ENCODE measurements at places on chromosomes 11 and 22. TPM values are rescaled to one million over a fixed set of nuclear protein-coding genes. Genes with fewer than 3 reads are reported as not detected.

DNA sequence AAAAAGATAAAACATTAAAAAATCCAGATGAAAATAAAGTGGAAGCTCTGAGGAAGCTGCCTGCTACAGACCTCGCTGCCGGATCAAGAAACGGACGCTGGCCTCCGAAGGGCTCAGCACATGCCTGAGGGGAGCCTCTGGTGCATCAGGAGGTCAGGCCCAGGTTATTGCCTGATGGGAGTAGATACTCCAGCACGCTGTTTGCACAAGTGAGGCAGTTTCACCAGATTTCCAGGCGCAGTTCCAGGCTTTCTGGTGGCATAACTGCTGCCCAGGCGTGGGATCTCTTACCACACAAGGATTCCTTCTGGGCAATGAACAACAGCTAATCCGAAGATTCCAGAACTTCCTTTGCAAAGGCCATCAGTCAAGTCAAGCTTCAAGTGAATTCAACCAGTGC is 154.2 kb downstream of the MPPED1 start:
- DNase-seq = no peak

- DNase-seq = no peak
These were observed 9.4 kb downstream of the DPP3 start for GRCh38 chr11:66489636-66490035.

DNA sequence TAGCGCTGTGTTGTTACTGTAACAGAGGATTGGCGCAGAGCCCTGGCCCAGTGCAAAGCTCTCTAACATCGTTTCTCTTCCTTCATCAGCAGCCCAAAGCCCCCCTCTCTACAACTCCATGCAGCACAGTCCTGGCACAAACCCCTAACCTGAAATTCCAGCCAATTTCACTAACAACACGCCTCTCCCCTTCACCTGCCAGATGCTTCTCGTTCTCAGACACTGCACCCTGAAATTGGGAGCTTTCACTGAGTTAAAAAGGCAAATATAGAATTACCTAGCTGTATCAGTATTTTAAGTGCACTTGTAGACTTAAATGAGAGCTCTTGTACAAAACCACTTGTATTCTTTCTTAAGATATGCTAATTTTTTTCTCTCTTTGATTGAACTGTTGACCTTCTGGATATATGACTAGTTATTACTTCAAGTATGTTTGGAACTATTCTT is 16.3 kb downstream of the GRAP2 start:
- DNase-seq = no peak

- no peak for DNase-seq
These were observed 72.2 kb downstream of the TRMU start for GRCh38 chr22:46407748-46408147.

GRCh38 chr11:67120456-67120855 is 1.4 kb downstream of the KDM2A start:
- no peak for DNase-seq

DNA sequence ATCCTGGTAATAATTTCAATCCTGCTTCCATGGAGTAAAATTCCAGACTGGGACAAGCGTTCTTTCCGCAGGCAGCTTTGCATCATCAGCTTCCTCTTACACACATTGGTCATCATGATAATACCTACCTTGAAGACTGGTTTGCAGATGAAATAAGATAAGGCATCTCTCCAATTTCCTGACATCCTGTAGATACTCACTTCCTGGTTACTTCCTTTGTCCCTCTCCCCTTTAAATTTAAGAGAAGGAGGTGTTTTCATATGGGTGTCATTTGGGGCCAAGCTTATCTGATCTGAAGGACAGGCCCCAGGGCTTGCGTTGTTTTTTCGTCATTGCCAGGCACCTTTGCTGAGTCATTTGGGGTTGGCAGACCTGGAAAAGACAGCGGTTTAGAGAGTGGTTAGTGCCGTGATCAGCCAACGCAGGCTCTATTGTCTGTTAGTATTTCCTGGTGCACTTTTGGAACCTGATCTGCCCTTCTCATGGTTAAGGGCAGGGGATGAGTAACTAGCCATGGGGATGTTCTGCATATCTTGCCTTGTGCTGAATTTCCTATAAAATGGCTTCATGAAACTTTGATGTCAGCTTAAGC is 24.1 kb downstream of the GRAMD1B start:
- DNase-seq = no peak

Gene PGGHG
- 0.93 TPM for total RNA-seq

Gene TMEM121B
- total RNA-seq = 0.15 TPM

- no peak for DNase-seq
These were observed 42.3 kb upstream of the CLDN5 start for GRCh38 chr22:19566279-19567156.

DNA sequence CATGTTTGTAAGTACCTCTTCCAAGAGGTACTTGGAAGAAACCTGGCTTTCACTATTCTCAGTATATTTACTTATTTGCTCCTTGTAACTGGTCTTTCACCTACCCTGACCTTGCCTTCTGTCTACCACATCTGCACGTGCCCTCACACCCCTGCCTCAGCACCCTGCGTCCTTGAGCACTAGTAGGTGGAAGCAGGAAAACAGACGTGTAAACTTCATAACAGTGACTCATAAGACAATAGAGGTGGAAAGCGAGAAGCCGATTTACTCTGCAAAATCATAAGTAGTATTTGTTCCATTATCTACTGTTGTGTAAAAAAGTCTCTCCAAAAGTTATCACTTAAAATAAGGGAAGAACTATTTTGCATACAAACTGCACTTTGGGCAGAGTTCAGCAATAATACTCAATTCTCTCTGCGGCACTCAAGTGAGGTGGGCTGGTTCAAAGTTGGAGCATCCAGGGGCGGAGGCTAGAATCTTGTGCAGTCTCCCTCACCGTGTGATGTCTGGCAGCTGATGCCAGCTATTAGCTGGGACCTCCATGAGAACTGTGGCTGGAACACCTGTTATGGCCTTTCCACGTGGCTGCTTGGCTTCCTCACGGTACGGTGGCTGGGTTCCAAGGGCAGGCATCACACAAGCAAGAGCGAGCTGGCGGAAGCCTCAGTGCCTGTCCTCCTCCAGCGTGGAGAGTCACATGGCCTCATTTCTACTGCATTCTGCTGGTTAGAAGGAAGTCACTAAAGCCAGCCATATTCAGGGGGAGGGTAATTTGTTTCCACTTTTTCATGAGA is 30.4 kb downstream of the PACS1 start:
- DNase-seq = peak; percentile 86

DNA sequence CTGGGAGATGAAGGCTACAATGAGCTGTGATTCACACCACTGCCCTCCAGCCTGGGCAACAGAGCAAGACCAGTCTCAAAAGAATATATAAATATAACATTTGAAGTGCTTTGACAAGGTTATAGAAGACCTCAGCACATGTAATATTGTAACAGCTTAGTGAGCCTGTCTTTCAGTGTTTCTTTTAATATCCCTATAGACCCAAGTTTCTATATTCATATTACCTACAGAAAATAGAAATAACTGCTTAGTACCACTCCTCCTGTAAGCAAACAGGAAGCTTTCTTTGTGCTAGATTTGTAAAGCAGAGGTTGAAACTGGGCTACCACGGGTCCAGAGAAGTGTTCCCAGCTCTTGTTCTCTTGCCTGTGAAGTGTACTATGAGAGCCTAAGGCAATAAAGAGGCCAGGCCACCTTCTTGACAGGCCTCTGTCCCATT is 68.2 kb downstream of the PPP2R1B start:
- peak; percentile 68 for DNase-seq

Gene LSP1
- total RNA-seq = 303 TPM

DNA sequence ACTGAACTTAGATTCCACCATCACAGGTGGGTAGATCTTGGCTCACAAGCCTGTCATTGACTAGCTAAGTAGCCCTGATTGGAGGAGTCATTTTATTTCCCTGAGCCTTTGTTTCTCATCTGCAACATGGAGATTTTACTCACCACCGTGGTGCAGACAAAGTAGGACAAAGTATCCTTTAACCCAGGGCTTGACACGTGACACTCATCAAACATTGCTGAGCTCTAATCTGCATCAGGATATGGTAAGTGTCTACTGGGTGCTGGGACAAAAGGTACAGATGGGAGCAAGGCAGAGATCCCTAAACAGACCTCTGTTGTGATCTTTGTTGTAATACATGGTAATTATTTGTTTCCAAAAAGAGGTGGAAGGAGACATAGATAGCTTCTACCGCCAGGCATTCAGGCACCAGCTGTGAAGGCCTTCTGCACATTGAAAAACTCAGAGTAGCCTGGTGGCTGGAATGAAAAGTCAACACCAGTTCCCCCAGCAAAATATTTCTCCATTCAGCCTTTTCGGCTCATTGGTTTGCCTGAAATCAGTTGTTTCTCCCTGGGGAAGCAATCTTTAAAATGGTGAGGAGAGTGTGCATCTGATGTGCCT is 18.3 kb upstream of the MICAL2 start:
- no peak for DNase-seq

GRCh38 chr11:95567685-95568084 is 221.9 kb downstream of the FAM76B start:
- no peak for DNase-seq

GRCh38 chr11:19442554-19442910 is 201.8 kb upstream of the E2F8 start:
- peak; percentile 21 for DNase-seq

- no peak for DNase-seq
These were observed 3.2 kb upstream of the GNAZ start for GRCh38 chr22:23067023-23067650.

GRCh38 chr11:2933375-2934020 is 4.3 kb upstream of the PHLDA2 start:
- DNase-seq = no peak

DNA sequence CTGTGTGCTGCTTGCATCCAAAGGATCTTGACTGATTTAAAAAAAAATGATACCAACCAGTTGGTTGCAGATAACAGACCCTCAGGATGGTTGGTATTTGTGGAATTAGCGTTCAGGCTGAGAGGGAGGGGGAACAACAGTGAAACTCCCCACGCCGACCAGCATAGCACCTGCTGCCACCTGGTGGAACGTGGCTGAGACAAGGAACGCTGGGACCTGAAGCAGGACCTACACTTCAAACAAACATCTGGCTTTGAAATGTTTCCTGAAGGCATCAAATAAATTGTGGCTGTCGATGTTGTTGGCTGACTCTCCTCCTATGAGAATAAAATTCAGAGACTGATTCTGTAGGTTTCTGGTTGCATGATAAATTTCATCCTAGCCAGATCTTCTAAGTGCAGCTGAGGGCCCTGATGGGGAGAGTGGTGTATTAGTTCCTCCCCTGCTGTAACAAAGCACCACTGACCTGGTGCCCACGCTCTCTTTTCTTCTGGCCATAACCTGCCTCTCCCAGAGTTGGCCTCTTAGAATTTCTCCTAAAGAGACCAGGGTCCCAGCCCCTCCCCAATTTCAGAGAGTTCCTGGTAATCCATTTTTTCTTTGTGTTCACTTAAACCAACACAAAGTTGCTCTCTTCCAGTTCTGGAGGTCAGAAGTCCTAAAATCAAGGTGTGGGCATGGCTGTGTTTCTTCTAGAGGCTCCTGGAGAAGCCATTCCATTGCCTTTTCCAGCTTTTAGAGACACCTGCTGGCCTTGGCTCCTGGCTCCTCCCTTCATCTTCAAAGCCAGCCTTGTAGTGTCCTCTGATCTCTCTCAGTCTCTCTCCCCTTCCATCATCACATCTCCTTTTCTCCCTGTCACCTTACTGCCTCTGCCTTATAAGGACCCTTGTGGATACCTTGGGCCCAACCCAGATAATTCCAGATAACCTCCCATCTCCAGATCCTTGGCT is 17.3 kb downstream of the APOL2 start:
- DNase-seq = peak; percentile 64

DNA sequence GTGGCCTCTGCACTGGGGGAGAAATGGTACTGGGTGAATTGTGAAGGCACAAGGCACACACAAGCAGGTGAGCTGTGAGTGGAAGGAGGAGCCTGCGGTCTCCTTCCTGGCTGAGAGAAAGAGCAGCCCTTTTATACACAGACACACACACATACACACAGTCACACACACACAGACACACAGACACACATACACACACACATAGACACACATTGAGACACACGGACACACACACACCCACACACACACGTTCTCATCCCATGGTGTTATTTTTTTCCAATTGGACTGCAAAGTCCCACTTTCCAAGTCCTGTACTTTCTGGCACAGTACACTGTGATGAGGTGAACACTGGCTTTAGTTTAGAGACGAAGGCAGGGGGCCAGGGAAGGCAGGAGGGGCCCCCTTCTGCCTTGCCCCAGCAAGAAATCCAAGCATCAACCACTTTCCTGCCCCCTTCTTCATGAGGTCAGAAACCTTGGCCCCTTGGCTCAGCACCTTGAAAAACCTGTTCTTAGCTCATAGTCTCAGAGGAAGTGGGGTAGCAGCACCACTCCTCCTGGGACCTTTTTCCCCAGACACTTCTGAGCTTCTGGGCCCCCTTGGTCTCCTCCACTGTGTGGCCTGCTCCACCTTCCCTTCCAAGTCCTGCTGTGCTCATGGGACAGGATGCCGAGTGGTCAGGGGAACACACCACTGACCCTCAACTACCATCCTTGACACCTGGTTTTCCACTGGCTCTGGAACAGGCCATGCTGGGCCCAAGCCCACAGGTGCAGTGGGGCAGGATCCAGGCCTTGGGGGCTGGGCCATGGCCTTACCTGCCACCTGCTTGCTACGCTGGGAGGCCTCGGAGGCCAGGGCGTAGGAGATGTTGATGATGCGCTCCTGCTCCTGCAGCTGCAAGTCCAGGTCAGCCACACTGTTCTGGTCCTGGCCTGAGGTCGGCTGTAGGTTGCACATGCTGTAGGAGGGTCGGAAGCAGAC is 43.8 kb downstream of the C11orf58 start:
- no peak for DNase-seq

Gene IL18
- total RNA-seq = not detected

DNA sequence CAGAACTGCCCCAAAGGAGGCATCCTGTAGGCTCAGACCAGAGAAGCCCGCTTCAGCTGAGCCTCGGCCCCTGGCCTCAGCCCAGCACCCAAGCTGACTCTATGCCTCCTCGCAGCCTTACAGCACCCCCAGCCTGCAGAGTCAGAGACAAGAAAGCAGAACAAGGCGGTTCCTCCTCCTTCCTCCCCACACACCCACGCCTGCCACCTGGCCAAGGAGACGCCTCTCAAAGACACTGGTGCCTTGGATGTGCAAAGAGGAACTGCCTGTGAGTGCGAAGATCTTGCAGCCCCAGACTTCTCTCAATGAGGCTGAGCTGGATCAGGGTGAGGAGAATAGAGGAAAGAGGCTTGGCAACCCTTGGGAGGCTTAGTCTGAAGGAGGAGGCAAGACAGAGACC is 60.2 kb downstream of the PDE2A start:
- DNase-seq = peak; percentile 74

- DNase-seq = peak; percentile 16
These were observed 21.8 kb downstream of the DCUN1D5 start for GRCh38 chr11:103070142-103070541.

Gene PRRG4
- total RNA-seq = not detected

Data from OCI-LY7 (cell line).